ELR (cell line): ENCODE measurements at places on chromosomes 6 and 20.

- DNase-seq, result peak; percentile 99
Observed at GRCh38 chr20:31560746-31561598, 44.1 kb upstream of the ID1 start.

DNA sequence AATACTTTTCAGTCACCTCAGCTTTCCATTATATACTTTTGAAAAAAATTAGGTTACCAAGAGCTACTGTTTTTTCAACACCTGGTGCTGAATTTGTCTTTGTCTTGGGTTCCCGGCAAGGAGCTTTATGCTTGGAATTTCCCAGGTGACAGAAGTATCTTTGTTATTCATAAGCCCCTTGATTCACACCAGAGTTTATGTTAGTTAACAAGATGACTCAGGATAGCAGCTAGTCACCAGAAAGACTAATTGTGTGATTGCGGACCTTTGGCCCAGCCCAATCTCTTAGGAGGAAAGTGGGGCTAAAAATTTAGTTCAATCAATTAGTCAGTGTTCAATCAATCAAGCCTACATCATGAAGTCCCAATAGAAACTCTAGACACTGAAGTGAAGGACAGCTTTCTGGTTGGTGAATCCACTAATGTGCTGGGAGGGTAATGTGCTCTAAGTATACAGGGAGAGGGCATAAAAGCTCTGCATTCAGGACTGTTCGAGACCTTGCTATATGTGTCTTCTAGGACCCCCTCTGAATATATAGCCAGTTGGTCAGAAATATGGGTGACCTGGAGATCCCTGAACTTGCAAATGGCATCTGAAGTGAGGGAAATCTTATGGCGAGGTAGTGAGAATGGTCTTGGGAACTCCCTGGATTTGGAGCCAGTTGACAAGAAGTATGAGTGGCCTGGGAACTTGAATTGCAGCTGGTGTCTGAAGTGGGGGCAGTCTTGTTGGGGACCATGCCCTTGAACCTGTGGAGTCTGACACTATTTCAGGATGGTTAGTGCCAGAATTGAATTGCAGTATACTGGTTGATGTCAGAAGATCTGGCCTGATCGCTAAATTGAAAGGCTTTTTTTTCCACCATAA lies 16.2 kb downstream of the TMEM30A start:
- peak; percentile 72 for DNase-seq

- DNase-seq, result peak; percentile 83
Observed at GRCh38 chr6:155248008-155249001, 15.5 kb upstream of the CLDN20 start.

GRCh38 chr20:32989507-32990283 lies 14.5 kb downstream of the SUN5 start:
- DNase-seq, result no peak

- DNase-seq, result no peak
Observed at GRCh38 chr6:139355777-139356445, 18.5 kb downstream of the CITED2 start.

DNA sequence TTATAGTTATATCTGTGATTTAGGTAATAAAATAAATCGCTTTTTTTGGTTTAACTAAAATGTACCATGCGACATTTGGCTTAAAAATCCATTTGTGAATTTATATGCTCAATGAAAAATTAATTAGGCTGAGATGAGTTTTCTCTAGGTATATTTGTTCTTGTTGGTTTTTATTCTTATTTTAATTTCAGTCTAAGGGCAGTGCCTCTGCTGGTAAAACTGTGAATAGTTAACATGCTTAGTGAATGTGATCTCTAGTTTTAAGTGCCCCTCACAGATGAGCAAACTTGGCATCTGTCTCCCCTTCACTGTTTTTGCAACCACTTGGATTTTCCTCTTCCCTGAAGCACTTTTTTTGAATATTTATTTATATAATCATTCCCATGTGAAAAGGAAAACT lies 822.7 kb downstream of the GRIK2 start:
- no peak for DNase-seq

DNA sequence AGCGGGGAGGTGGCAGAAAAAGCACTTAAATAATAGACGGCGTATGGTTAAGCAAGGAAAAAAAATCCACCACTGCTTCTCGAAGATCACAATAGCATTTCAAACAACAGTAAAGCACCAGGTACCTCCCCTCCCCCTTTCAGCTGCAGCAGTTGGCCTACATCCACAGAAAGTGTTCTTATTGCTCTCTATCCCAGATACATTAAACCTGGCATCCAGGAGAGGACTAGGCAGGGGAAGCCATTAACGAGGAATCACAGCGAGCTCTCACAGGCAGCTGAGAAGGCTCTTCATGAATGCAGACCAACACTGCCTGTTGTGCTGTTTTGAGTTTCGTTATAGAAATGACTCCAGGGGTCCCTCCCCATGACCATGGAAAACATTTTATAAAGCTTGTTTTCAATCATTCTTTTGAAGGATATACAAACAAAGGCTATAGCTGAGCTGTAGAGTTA lies 11.8 kb downstream of the FYN start:
- DNase-seq, result no peak

DNA sequence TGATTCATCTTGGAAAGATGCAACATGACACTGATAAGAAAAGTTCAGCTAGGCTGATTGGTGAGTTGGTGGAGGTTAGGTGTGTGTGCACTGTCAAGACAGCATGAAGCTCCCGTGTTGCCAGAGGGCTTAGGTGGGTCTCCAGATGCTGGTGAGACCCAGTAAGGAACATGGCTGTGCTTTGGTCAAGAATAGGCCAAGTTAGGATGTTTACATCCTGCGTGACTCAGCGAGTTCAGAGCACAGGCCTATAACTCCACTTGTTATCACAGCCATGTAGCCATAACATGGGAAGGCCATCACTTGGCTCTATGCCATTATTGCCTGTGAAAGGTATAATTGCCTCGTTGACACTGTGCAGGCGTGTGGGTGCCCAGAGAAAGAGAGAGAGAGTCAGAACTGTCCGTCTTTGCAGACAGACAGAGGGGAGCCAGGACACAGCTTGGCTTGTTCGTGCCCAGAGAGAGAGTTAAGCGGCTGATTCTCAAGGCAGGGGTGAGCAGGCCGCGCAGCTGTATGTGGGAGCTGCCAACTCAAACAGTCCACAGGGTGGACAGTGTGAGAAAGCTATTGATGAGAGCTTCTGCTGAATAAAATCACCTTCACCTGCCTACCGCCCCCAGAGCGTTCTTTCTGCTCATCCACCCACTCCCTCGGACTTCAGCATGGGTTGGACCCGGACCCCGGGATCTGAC lies 43.5 kb downstream of the OR2B6 start:
- no peak for DNase-seq

DNA sequence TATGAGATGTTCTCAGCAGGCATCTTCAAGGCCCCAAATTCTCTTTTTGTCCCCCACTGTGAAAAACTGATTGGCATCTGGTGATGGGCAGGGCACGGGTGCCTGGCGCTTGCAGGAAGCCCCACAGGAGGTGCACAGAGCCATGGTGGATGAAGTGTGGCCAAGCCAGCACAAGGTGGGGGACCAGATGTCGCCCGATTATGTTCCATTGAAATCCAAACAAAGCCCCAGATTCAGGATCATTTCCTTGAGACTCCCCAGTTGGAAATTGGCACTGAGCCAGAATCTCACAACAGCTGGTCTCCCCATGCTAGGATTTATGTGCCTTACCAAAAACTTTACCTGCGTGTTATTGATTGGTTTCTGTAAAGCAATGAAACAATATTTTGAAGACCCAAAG lies 186.1 kb downstream of the ADAT2 start:
- DNase-seq, result no peak

DNA sequence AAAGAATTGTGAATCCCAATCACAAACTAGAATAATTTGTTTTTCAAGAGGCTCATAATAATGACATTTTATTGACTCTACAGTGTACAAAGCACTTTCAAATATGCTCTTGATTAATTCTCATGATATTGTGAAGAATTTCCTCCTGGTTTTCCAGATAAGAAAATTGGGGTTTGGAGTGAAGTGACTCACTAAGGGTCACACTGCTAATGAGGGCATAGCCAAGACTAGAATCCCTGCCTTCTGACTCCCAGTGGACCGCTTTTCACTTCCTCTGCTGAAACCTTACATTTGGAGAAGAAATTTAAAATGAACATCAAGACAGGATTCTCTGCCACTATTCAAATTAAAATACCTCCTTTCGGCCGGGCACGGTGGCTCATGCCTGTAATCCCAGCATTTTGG lies 38.3 kb upstream of the LTV1 start:
- DNase-seq, result peak; percentile 17

GRCh38 chr6:163945808-163946207 lies 531.3 kb downstream of the QKI start:
- DNase-seq, result no peak

DNA sequence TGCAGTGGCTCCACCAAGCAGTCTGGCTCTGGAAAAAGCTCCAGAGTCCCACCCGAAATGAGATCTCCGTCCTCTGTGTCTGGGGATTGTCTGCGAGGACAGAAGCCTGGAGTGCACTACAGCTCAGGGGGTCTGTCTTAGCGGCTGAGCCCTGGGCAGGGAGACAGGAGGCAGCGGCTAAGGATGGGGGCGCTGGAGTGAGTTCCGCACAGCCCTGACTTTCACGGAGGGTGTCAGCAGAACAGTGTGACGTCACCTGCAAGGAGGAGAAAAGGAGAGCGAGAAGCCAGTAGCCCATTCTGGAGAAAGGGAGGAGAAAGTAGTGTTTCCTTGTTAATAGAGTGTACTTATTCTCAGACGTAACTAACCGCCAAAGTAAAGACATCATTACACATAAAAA lies 97.6 kb downstream of the FAM50B start:
- peak; percentile 58 for DNase-seq

DNA sequence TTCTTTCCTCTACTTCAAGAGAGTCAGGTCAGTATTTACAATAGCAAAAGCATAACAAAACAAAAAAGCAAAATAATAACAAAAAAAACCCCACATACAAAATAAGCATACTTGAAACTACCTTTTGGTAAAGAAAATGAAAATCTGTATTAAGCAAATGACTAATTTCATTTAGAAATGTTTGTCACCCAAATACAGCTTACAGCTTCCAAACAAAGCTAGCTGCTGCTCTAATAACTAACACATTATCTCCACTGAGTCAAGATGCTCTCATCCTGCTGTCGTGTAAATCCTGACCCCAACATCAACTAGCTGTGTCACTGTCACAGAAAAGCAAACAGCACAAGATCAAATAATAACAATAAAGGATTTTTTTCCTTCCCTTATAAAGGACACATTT lies 21.7 kb downstream of the MAP7 start:
- DNase-seq, result no peak

- DNase-seq, result no peak
Observed at GRCh38 chr6:159914565-159914923, 23.8 kb downstream of the MAS1 start.

DNA sequence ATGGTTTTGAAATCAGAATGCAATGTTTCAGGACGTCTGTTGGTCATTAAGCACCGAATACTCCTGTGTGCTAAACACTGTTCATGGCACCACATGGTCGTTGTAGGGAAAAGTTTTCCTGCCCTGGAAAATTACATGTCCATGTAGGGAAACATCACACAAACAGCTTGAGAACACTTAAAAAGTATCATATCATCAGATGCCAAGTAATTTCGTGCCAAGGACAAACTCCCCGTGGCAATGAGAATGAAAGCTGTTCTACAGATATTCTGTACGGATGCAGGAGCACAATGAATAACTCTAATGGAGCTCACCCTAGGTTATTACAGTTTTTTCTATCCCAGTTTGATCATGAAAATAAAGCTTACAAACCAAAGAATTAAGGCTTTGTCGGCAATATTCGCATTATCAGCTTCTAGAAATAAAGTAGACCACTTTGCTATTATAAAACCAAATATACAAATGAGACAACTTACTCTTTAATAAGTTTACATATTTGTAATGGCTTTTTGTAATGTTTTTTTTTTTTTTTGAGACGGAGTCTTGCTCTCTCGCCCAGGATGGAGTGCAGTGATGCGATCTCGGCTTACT lies 4.6 kb upstream of the DST start:
- DNase-seq, result no peak

GRCh38 chr6:108741331-108741989 lies 106.8 kb upstream of the ARMC2 start:
- no peak for DNase-seq

GRCh38 chr20:10780901-10781300 lies 107.1 kb upstream of the JAG1 start:
- DNase-seq, result no peak

DNA sequence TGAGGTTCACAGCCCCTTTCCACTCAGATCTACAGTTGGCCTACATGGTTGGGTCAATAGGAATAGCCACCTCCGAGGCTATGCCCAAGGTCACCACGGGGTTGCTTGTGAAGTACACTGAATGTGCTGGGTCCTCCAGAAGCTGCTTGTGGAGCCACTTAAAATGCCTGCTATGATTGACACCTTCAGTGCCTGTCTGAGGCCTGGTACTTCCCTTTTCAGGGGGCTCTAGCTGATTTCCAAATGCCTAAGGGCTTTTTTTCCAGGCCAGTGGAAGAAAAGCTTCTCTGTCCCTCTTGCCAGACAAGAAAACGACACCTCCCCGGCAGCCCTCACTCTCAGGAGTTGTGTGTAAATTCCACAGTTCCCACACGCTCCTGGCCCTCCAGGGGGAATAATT lies 6.3 kb upstream of the NXT1 start:
- DNase-seq, result no peak

DNA sequence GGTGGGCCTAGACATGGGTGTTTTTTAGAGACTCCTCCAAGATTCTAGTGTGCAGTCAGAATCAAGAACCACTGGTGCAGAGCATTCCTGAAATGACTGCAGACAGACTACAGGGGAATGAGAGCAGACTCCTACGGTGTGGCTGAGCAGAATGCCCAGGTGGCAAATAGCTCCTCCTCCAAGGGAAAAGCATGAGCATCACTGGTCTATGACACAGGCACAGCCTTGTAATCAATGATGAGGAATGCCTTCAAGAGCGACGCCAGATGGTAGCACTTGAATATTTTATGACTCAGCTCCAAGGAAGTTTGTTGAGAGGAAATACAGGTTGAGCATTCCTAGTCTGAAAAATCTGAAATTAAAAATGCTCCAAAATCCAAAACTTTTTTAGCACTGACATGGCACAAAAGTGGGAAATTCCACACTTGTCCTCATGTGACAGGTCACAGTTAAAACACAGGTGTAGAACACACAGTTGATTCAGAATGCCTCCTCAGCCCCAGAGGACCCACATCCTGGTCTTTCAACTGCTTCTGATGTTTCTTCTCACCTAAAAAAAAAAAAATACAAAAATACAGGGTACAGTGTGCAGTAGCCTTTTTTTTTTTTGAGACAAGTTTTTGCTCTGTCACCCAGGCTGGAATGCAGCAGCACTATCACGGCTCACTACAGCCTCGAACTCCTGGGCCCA lies 10.6 kb upstream of the FAM8A1 start:
- peak; percentile 96 for DNase-seq

DNA sequence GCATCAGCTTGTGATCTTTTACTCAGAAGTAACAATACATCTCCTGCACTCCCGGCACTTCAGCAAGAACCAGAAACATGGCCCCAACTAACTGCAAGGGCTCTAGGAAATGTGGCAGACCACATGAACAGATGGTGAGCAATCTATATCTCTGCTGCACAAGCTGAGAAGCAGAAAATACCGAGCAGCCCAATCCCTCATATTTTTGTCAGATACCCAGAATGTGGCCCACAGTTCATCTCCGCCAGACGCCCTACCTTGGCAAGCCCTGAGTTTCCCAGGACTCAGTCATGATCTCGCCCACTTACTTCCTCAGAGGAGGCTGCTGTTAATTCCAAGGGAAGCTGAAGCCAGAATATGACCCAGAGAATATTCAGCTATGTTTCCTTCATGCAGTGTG lies 63.1 kb upstream of the PHACTR1 start:
- DNase-seq, result no peak
